NCI-H774 (cell line): ENCODE measurements at places on chromosomes 7 and 10.

DNA sequence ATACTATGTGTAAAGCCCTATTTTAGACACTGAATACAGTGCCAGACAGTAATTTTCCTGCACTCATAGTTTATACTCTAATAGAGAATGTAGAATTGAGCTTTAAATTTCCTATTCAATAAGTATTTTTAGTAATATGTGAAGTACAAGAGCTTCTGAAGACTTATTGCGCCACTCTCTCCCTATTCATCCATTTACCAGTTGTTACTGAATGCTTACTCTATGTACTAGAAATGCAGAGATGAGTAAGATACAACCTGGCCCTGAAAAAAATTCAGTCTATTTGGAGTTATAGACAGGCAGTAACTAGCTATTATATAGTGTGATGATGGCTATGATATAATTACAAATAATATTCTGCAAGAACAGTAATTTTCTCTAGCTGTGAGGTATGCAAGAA, 98.8 kb downstream of the ADK start:
- DNase-seq, result no peak

GRCh38 chr7:101162551-101163278, 2.7 kb downstream of the VGF start:
- peak; percentile 50 for DNase-seq

DNA sequence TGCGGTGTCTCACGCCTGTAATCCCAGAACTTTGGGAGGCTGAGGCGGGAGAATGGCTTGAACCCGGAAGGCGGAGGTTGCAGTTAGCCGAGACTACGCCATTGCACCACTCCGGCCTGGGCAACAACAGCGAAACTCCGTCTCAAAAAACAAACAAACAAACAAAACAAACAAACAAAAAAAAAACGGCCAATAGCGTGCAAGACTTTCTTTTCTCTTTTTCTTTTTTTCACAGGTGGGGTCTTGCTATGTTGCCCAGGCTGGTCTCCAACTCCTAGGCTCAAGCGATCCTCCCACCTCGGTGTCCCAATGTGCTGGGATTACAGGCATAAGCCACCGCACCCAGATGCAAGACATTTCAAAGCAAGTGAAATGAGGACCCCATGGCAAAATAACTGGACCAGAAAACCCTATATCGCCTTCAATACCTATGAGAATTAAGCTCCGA, 1.6 kb downstream of the PSAP start:
- no peak for DNase-seq

GRCh38 chr10:105292236-105292635, 651.1 kb downstream of the SORCS3 start:
- DNase-seq, result no peak

GRCh38 chr7:2723138-2723850, 35.3 kb downstream of the AMZ1 start:
- DNase-seq, result no peak

DNA sequence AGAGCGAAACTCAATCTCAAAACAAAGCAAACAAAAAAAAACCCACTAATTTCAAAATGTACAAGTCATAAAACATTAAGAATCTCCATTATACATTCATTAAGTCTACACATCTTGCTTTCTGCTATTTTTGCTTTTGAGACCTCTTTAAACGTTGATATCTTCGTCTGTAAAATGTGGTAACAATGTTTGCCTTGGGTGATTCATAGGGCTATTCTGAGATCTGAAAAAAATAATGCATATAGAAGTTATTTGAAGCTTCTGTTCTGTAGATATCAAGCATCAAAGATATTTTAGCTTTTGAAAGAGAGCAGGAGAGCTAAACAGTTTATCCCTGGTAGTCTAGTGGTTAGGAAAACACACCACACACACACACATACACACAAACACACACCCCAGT, 158.1 kb upstream of the PLXDC2 start:
- no peak for DNase-seq

- DNase-seq, result no peak
These were observed 11.5 kb downstream of the AUTS2 start for GRCh38 chr7:69609541-69610373.

- DNase-seq, result no peak
These were observed 284.8 kb downstream of the SDK1 start for GRCh38 chr7:3585826-3586225.

DNA sequence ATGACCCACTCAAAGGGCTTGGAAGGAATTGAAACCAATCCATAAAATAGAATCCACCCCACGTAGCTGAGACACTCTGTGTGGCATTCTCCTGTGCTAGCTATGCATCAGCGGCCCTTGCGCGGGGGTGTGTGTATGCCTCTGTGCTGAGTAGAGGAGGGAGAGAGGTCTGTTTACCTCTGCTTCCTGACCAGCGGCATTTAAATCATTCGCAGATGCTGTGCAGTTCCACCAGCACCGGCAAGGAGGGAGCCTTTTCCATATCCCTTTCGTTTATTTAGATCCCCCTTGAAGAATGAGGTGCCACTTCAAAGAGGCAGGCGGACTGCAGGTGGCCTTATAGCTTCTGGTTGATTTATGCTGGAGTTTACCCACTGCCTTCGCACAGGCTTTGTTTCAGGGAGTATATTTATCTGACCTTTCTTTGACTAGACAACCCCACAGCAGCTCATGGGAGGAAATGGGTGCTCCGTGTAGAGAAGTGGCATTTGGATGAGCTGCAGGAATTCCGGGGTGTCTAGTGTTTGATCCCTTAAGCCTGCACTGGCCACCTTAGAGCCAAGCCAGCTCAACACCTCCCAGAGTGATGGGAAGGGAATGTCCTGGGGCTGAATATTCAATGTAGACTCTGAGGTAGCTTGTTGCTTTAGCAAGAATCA, 11.4 kb downstream of the C10orf53 start:
- DNase-seq, result no peak
